Keratinocyte (primary cell): ENCODE measurements at places on chromosomes 2 and 18.

- no peak for DNase-seq
These were observed 75.6 kb downstream of the RNF144A start for GRCh38 chr2:6992794-6993228.

DNA sequence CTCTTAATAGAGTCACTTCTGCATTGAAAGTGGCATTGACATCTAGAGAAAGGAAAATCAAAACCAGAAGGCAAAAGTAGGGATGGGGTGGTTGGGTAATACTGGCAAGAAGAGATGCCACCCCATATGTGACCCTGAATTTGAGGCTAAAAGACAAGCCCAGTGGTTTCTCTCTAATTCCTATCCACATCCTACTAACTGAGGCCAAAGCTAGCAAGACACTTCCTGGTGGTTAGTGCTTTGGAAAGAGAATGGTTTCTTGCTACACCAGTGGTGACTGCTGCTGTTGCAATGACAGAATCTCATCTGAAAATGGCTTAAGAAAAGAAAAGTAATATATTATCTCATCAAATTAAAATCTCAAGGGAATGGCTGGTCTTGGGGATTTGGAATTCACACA, 640.6 kb downstream of the EPHA4 start:
- no peak for DNase-seq

GRCh38 chr2:205733648-205734047, 51.3 kb downstream of the NRP2 start:
- no peak for DNase-seq

DNA sequence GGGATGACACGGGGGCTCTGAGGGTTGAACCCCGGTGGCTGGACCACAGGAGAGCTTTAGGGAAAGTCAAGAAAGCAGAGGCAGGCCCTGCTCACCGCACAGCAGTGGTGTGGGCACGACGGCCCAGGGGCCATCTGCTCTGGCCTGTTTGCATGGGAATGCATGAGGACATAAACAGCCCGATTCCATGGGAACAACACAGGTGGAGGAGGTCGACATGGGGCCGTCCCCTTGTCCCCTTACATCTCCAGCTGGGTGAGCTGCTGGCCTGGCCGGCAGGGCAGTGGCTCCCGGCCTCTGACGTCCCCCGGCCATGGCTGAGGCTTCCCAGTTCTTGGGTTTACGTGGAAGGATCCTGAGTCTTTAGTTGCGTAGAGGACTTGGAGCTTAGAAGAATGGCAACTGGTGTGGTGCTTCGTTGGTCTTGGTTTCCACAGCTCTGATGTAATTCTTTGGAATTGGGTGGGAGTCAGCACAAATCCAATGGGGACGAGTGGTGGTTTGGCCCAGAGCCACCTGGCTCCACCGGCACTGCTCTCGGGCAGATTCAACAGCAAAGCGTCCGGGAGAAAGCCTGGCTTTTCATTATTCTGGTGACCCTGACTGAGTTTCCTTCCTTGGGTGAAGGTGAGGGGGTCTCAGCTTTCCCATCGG, 98.3 kb upstream of the HDAC4 start:
- DNase-seq = no peak

DNA sequence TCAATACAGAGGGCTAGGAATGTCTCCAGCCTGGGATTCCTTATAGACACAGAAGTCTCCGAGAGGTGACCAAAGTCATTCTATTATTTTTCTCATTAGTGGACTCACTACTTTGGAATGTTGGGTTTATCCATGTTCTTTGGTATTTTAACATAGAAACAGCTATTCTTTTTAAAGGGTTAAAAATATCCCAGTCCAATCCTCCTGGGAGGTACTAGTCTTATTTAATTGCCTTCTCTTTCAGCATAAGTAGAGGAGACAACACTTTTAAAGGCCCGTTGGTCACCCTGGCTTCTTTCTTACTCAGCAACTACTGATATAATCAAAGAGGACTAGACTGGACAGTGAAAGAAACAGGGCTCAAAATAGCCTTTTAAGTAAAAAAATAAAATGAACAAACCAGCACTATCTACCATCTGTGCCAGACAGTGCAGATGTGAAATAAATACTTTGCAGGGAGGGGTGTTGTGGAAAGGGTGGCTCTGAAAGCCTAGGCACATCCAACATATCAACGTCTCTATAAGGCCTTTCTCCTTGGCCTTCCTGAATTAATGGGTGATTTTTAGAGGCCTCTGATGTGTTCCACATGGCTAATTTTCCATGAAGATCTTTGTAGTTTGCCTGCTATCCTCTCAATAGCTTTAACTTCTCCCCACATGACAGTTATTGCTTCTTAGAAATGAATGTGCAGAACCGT, 334.4 kb upstream of the THUMPD2 start:
- no peak for DNase-seq

- DNase-seq = no peak
These were observed 35.7 kb downstream of the ACKR3 start for GRCh38 chr2:236605345-236605734.

DNA sequence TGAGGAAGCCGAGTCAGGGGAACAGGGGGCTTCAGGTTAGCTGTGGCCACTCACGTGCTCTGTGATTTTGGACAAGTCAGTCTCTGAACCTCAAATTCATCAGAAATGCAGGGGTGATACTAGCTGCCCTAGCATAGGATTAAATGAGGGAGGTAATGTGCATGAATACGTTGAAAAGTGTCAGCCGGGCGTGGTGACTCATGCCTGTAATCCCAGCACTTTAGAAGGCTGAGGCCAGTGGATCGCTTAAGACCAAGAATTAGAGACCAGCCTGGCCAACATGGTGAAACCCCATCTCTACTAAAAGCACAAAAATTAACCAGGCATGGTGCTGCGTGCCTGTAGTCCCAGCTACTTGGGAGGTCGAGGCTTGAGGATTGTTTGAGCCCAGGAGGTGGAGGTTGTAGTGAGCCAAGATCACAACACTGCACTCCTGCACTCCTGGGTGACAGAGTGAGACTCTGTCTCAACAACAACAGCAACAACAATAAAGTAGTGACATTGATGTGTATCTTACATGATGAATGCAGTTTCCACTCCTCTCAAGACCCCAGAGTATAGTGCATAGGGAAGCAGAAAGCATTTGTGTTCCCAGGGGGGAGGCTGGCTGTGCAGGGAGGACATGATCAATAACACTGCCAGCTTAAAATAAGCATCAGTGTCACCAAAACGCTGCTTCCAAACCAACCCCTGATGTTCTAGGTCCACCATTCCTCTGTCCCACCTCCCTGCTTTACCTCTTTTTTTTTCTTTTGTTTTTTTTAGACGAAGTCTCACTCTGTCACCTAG, 68.8 kb downstream of the HNRNPLL start:
- no peak for DNase-seq

DNA sequence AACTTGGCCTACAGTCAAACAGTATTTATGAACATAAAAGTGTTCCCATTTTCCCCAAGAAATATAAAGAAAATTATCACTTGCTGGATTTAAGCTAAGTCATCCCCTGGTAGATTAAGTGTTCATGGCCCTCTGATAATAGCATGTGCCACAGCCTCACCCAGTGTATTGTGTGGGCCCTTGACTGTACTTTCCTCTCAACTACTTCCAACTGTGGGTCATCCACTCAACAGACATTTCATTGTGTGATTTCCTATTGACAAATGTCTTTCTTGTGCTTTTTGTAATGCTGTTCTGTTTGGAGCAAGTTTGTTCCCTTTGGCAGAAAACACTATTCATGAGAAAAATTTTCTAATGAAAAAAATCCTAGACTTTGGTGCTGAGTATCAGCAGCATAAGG, 48.4 kb upstream of the TMEM17 start:
- DNase-seq = no peak

DNA sequence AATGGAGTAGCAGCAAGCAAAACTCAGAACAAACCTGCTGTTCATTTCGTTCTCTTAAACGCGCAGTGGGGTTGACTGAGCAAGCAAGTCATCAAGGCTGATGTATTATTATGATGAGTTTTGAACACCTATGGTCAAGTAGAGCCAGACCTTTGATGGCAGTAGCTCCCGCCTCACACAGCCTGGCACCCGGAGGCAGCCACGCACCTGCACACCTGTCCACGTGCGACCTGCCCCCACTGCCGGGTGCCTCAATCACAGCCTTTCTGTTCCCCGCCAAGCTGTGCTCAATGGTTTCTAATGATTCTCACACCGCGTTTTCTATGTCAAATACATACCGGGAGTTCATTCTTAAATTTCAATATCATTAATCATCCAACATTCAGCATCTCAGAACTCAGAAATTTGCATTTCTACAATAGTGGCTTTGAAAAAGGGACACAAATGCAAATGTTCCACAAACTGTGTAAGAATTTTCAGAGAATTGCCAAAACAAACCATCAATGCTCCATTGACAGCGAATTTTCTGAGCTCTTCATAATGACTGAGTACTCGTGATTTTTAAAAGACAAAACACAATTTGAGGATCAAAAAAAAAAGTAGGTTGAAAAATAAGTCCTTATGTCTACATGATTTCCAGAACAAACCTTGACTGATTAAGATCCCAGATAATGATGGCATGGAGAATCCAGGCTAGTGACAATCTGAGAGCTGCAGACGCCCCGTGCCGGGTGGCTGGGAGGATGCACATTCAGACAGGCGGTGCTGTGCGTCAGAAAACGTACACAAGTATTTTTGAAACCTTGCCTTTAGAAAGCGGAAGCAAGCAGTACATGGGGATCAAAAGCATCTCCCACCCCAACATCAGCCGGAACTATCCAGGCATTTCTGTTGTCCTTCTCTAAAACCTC, 56.6 kb downstream of the HDAC4 start:
- no peak for DNase-seq

DNA sequence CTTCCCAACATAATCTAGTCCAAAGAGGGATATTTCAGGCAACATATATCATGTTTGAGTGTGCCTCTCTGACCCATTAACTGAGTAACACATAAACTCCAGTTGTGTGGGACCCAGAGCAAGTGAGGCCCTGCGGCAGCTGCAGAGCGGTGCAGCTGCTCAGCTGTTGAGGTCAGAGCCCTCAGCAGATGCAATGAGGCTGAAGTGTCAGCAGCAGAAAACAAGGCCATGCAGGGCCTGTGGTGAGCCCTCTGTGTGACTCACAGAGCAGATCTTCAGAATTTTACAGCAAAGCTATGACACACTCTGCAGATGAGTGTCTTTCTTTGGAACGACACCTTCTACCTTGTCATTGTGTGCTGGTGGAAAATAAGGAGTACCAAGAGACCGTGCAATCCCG, 168.5 kb downstream of the CBLN2 start:
- no peak for DNase-seq

DNA sequence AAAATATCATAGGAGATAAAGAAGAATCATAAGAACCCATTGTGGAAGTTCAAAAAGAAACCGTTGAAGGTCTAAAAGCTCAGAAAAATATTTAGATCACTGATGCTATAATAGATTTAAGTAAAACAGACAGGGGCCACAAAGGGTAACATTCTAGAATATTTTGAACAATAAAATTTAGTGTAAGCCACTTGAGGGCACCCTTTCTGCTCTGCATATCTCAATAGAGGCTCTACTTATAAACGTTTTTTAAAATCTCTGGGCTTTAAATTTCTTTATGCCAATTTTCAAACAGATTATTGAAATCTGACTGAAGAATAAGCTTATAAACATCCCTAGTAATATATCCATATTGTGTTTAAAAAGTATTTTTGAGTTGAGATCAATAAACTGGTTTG, 57.6 kb upstream of the IL1RL1 start:
- DNase-seq = no peak

DNA sequence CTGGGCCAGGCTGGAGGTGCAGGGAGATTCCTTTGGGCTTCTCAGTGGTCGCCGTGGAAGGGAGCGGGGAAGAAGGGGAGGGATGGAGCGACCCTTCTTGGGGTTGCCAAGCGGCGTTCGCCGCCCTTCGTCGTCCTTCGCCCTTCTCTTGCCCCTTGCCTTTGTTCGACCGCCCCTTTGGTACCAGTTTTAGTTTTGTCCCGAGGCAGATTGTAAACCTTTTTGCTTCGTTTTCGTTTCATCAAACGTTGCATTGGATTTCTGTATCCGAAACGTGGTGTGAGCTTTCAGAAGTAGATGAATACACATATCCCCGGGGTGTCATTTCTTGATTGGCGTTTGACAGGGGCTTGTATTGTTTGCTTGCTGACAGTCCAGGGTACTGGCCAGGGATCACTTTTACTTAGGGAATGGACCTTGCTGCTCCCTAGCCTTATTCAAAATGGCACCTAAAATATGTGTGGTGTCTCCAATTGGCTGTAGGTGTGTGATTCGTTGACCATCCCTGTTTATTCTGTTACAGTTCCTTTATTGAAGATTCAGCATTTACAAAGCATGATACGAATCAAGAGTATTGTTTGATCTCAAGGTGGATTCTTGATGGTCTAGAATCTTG, 788 bp downstream of the USP14 start:
- no peak for DNase-seq

DNA sequence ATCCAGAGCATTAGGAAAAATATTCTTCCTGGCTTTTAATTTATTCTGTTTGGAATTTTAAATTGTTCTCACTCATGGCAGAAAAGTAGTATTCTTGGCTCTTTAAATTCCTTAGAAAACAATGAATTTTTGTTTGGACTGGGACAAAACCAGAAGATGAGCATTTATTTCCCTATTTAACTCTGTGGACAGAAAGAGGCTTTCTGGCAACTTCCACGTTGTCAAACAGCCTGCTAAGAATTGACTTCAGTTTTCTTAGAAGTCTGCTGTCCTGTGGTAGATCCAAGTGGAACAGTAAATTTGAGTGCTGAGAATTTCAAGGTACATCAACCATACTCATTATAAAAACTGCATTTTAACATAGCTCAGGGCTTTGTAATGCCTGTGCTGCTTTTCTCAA, 83.8 kb downstream of the MGAT5 start:
- DNase-seq = no peak

GRCh38 chr2:133012847-133013734, 343.1 kb upstream of the LYPD1 start:
- no peak for DNase-seq

DNA sequence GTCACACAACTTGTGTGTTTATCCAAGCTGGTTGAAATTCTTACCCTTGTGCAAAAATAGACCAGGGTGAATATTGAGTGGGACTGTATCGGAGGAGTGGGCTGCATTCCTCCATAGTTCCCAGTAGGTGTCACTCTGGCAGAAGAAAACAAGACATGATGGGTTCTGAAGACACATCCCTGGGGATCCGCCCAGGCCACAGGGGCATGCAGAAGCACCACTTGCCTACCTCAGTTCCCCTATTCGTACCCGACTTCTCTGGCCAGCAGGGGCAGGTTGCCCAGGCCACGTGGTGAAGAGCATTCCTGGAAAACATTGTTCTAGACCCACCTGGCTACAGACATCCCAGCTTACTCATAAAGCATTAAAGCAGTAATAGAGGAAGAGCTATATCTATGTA, 168.2 kb downstream of the FAM210A start:
- DNase-seq = peak; percentile 9
